ENCODE measurements at places on chromosomes 12 and 14. TPM values are rescaled to one million over a fixed set of nuclear protein-coding genes. Genes with fewer than 3 reads are reported as not detected.

RABGGTA gene
- total RNA-seq, result 51.2 TPM

MYH6 gene
- total RNA-seq, result not detected

CFAP73 gene
- not detected for total RNA-seq

SYNDIG1L gene
- not detected for total RNA-seq

IFI27L2 gene
- total RNA-seq, result 298 TPM

VEZT gene
- 98.6 TPM for total RNA-seq

ZDHHC22 gene
- not detected for total RNA-seq

LPAR5 gene
- total RNA-seq, result 15.7 TPM

RNASE3 gene
- total RNA-seq, result not detected

GLI1 gene
- 3.4 TPM for total RNA-seq

DTX1 gene
- not detected for total RNA-seq

SLC25A3 gene
- 698 TPM for total RNA-seq

GPRC5A gene
- total RNA-seq, result 1.2 TPM

NGB gene
- total RNA-seq, result not detected

FAR2 gene
- 4.5 TPM for total RNA-seq

CACNA2D4 gene
- total RNA-seq, result not detected

HNRNPA1 gene
- total RNA-seq, result 545 TPM

Data from hair follicular keratinocyte (primary cell).